ENCODE measurements at places on chromosomes 7 and 10.

DNA sequence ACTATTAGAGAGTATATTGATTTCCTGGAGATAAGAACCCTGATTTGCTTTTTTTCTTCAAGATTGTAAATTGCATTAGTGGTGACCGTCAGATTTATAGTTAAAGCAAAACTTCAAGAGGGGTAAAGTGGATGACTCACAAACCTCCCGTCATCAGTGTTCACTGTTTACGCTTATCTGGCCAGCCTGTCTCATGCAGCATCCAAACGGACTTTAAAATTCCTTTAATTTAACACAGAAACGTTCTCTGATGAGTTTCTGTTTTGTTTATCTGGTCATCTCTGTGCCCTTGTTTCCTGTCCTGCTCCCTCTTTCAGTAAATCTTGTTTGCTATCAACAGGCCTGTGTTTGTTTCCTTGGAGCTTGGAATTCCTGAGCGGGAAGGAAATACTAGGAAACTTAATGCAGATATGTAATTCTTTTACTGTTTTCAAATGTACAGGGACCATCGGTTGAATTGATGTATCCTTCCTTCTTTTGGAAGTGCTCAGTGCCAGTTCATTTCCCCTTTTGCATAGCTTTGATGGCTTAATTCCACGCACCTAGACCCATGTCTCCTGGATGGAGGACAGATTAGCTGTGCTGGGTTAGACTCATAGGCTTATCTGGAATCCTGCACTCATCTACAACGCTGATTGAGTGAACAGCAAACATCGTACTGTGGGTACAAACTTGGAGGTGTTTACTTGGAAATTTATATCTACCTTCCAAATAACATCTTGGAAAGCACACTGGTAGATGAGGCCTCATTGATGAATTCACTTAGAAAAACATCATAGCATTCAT is 21.3 kb downstream of the PTPRE start:
- DNase-seq, result no peak

DNA sequence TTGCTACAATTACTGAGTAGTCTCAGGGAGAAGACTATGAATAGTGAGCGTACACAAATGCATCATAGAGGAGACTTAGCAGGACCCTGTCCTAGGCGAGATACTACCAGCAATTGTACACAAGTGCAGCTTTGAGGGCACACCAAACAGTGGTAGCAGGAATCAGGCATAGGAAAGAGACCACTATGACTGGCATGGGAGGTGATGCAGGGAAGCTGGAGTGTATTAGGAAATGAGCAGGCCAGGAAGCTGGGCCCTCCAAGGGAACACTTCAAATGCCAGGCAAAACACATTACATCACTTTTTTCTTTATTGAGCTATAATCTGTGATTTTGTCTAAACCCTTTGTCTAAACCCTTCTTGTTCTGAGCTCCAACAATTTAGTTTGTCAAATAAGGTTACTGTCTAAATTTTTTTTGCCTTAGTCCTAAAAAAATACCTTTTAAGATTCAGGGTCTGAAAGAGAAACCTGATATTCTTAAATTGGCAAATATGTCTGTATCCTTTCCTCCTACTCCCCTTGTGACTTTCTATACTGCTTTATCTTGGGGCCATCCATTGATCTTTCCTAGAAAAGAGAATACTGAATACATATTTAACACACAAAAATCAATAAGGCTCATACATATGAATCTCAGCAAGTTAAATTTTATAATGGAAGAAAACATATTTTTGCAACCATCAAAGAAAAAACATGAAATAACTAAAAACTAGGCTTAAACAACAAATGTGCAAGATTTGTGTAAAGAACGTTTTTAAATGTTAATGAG is 193.8 kb upstream of the PHYHIPL start:
- no peak for DNase-seq

DNA sequence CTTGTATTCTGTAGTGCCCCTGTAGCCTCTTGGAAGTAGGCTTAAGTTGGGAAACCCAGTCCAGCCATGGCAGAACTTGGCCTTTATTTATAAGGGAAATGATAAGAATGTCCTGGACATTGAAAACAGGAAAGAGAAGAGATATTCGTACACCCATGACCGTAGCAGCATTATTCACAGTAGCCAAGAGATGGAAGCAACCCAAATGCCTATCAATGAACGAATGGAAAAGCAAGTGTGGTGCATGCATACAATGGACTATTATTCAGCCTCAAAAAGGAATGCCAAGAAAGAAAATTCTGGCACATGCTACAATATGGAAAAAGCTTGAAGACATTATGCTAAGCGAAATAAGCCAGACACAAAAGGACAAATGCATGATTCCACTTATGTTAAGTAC is 315.3 kb downstream of the CXCL12 start:
- no peak for DNase-seq

- DNase-seq, result no peak
Measured at GRCh38 chr7:99505324-99505662, 831 bp downstream of the ZKSCAN5 start.

DNA sequence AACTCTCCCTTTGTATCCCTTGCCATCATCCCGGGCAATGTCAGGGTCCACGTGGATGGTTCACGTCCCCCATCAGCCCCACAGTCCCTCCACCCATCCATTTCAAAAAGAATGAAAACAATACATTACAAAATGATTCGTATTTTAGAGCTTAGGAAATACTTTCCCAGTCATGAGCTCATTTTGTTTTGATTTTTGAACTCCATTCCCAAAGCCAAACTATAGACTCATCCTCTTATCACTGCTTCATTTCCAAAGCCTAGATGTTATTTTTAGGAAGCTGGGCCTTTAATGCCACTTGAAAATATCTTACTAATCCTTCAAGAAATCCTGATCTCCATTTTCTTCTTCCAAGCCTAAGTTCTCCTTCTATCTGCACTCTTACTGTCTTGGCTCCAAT is 72.1 kb downstream of the WNT2 start:
- no peak for DNase-seq

- DNase-seq, result no peak
Measured at GRCh38 chr10:62801871-62802270, 2.6 kb upstream of the ADO start.

- DNase-seq, result no peak
Measured at GRCh38 chr10:42878134-42878820, 95.7 kb downstream of the BMS1 start.

GRCh38 chr7:55093674-55094073 is 74.9 kb downstream of the EGFR start:
- no peak for DNase-seq

DNA sequence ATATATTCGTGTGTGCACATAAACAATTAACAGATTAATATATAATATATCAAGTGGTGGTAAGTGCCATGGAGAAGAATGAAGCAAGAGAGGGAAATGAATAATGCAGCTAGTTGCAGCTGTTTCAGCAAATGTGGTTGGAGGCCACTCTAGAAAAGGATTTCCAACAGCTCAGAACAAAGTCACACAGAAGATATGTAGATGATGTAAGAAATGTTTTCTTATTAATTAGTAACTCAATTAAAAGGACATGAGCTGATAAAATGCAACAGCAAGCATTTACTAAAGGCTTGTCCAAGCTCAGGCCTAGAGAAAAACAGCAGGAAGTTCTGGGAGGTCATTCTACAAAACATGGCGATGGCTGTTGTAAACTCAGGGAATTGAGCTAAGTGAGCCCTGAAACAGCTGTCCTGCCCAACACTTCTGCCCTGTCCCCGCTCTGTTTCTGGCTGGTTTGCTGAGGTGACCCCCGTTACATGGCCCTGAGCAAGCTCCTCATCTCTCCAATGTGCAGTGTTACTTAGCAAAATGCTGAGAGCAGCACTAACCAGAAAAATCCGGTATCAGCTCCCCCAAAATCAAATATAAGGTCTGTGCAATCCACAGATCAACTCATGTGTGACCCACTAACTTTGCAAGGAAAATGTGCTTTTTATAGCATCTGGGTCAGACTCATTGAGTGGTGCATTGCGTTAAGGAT is 23.4 kb upstream of the C10orf67 start:
- no peak for DNase-seq
